ENCODE measurements at places on chromosomes 12 and 14. TPM values are rescaled to one million over a fixed set of nuclear protein-coding genes. Genes with fewer than 3 reads are reported as not detected.

GRCh38 chr14:67526676-67527459, 6.2 kb upstream of the PLEKHH1 start:
- no peaks in the 10 kb centered on the region for H3K4me1 ChIP-seq
- H3K4me3 ChIP-seq: no peak overlapping the region
- no peak overlapping the region for H3K27ac ChIP-seq
- no peaks in the 10 kb centered on the region for H3K27me3 ChIP-seq

DNA sequence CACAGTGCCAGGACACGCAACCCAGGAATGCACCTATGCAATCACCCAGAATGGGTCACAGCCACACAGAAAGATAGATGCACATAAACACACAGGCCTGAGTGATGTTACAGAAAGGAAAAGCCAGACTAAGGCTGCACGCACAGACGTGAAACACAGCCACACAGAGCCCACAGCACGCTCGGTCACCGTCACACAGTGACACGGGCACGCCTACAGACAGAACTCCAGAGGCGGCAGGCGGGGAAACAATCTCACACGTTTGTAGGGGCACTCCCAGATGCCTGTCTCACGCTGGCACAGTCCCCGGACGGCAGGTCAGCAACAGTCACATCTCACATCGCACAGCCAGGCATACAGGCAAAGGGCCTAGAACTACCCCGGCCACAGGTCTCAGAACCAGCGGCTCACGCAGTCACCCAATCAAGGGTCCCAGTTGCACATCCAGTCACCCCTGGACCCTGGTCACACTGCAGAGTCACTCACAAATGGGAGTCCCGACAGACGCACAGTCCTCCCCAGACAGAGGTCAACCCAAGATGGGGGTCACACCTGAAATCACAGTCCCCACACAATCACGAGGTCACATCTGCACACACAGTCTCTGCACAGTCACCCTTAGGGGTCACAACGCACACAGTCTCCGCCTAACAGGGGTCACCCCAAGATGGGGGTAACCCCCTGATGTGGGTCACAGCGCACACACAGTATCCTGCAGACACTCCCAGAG, 790 bp downstream of the SSH1 start:
- peaks cover 61% of the 10 kb centered on the region for H3K4me1 ChIP-seq
- peak; percentile 70 for DNase-seq
- no peaks in the 10 kb centered on the region for H3K36me3 ChIP-seq
- H3K27me3 ChIP-seq: no peaks in the 10 kb centered on the region

GRCh38 chr14:101010293-101010692, 106.8 kb upstream of the RTL1 start:
- no peaks in the 10 kb centered on the region for H3K27me3 ChIP-seq
- H3K27ac ChIP-seq: no peak overlapping the region
- DNase-seq: no peak
- no peak overlapping the region for H3K4me3 ChIP-seq
- no peaks in the 10 kb centered on the region for H3K36me3 ChIP-seq

Gene TMEM229B
- 0.20 TPM for total RNA-seq

Gene ALX1
- total RNA-seq: not detected

Gene ASIC1
- not detected for total RNA-seq

GRCh38 chr12:835754-836518, 83.6 kb downstream of the WNK1 start:
- H3K4me3 ChIP-seq: no peak overlapping the region
- H3K27ac ChIP-seq: peak overlapping the region; percentile 79
- H3K4me1 ChIP-seq: peaks cover 54% of the 10 kb centered on the region
- no peaks in the 10 kb centered on the region for H3K36me3 ChIP-seq
- DNase-seq: no peak

DNA sequence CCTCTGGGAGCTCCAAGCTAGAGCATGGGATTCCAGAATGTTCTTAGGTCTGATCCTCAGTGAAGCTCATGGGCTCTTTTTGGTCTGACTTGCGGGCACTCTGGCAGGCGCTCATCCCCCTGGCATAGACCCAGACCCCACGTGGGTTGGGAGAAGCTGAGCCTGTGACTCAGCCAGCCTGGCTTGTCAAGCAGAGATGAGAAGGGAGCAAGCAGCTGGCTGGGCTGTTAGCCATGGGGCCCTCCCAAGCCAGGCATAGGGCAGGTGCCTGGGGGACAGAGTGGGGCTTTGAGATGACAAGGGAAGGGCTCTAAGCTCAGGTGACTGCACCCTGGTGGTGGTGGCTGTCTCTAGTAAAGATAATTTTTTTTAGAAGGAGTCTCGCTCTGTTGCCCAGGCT, 80.3 kb upstream of the NOS1 start:
- H3K27ac ChIP-seq: peak overlapping the region; percentile 98
- H3K36me3 ChIP-seq: no peaks in the 10 kb centered on the region
- H3K4me3 ChIP-seq: no peak overlapping the region
- no peaks in the 10 kb centered on the region for H3K27me3 ChIP-seq
- H3K4me1 ChIP-seq: peaks cover 39% of the 10 kb centered on the region
- peak; percentile 95 for DNase-seq

DNA sequence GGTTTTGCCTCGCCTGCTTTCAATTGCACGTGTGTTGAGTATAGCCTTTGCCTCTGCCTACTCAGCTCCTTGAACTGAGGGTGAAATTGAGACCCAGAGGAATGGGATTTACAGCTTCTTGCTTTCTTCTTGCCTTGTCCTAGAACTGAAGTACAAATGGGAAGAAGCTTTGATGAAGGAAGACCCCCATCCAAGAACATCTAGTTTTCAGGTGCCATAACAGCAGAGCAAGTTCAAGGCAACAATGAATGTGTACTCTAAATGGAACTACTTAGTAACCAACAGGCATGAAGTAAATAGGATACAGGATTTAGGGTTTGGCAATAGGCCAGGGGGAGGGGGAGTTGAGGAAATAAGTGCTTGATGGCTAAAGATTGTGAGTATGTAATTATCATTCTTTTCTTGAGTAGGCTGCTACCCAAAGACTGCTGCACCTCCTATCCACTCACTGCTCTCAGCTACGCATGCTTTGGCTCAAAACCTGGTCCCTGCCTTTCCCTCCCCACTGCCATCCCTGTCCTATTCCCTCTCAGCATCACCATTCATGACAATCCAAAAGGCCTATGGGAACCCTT, 2.1 kb downstream of the GPX2 start:
- peaks cover 24% of the 10 kb centered on the region for H3K4me1 ChIP-seq
- H3K27ac ChIP-seq: no peak overlapping the region
- no peaks in the 10 kb centered on the region for H3K36me3 ChIP-seq
- H3K27me3 ChIP-seq: no peaks in the 10 kb centered on the region
- no peak overlapping the region for H3K4me3 ChIP-seq

DNA sequence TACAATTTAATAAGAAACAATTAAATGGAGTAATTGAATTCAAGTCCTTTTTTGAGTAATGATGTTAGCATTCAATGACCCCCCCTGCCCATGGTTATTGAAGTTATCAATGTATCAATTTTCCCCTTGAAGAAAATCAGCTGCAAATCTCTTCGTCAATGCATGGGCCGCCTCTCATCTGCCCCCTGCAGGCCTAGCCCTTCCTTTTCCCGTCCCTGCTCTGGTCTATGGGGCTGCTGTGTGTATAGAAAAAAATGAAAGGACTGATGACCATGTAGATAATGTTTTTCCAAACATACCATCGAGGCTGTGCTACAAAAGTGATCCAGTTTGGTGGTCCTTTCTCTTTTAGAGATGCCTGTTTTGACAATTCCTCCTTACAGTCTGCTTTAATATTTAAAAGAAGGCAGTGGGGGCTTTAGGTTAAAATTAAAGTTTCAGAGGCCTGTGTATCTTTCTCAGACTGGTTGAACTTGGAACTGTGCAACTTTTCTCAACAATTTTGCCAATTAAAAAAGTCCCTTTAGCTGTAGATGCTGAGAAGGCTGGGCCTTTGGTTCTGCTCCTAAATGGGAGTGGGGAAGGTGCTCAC, 98.4 kb downstream of the APAF1 start:
- no peak overlapping the region for H3K27ac ChIP-seq
- no peaks in the 10 kb centered on the region for H3K27me3 ChIP-seq
- no peaks in the 10 kb centered on the region for H3K4me1 ChIP-seq
- no peaks in the 10 kb centered on the region for H3K36me3 ChIP-seq

DNA sequence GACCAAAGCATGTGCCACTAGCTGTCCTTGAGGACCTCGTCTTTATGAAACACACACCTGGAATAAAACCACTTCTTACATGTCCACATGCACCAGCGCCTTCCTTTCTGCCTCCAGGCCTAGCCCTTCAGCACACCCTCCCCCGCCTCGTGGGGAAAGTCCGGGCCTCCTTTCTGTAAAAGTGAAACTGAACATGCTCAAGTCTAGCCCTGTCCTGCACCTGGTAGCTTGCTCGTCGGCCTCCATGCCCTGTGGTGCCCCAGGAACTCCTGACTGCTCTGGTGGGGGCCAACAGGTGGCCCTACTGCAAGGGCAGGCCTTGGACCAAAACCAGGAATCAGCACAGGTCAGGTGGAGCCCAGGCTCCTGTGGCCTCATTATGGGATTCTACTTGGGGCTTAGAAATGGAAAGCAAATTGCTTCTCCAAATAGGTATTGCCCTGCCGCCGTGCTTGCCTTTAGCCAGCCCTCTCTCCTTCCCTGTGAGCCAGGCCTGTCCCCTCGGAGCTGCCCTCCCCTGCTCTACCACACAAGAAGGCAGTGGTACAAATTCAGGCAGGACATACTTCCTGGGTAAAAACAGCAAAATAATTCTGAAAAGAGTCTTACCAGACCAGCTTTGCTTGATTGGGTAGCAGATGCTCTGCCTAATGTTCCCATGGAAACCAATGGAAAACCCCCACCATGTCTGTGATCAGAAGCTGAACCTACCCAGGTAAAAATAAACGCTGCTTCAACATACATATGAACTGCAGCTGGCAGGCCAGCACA, 43.5 kb downstream of the ERH start:
- no peak overlapping the region for H3K27ac ChIP-seq
- no peaks in the 10 kb centered on the region for H3K27me3 ChIP-seq
- no peak overlapping the region for H3K4me3 ChIP-seq
- H3K36me3 ChIP-seq: no peaks in the 10 kb centered on the region
- no peak for DNase-seq

GRCh38 chr14:28001002-28001401, 765.6 kb upstream of the FOXG1 start:
- no peak overlapping the region for H3K27ac ChIP-seq
- no peaks in the 10 kb centered on the region for H3K36me3 ChIP-seq
- no peak overlapping the region for H3K4me3 ChIP-seq
- no peaks in the 10 kb centered on the region for H3K27me3 ChIP-seq
- DNase-seq: no peak

All from gastrocnemius medialis (tissue), 4 donors.